ENCODE measurements at places on chromosomes 11 and 22. TPM values are rescaled to one million over a fixed set of nuclear protein-coding genes. Genes with fewer than 3 reads are reported as not detected.

DNA sequence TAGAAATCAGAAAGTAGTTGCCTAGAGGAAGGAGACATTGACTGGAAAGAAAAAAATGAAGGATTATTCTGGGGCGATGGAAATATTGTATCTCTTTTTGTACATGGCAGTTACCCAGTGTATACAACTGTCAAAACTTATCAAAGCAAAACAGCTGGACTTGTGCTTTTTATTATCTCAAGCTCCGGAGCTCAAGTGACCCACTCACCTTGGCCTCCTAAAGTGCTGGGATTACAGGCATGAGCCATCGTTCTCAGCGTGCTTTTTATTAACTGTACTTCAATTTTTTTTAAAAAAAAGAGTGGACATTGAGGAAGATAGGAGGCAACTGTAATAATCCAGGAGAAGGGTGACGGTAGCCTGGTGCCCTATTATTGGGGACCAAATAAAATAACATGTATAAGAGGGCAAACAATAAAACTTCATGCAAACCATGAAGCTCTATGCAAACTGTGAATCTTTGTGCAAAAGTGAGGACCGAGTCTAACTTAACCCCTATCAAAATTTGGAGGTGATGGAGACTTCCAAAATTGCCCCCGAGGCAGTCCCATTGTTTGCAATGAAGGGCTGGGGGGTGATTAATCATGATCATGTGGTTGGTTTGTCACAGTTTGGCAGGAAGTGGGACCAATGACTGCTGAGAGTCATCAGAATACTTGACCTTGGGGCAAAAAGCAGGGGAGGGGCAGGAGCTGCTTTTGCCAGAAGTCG lies 23.5 kb downstream of the FZD4 start:
- DNase-seq: no peak

GRCh38 chr11:120126620-120127019 lies 11.3 kb downstream of the TRIM29 start:
- no peak for DNase-seq

DNA sequence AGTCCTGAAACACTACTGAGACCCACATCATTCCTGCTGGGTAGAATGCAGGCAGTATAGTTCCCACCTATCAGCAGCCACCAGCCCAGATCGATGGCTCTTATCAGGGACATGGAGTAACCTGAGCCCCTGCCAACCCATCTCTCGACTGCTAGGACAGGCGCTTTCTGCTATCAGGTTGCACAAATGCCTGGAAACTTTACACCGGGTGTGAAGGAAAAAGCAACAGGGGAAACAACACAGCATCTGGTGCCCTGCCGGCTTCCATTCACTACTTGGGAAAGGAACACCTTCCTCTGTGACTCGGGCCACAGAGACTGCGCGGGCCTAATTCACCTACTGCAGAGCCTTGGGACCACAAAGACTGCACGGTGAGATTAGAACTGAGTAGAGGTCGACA lies 18.5 kb downstream of the RBFOX2 start:
- DNase-seq: no peak

Gene TMEM132A
- total RNA-seq: 22.0 TPM

Gene RAB39A
- not detected for total RNA-seq

Gene SYNGR1
- 3.1 TPM for total RNA-seq

Measured in NCI-H460 (cell line).